ENCODE measurements at places on chromosomes 4 and X.

- DNase-seq, result no peak
Measured at GRCh38 chr4:75432683-75433082, 81.5 kb downstream of the RCHY1 start.

GRCh38 chrX:40966213-40966820, 118.9 kb upstream of the USP9X start:
- no peak for DNase-seq

GRCh38 chrX:153770601-153771414, 6.8 kb downstream of the PLXNB3 start:
- no peak for DNase-seq

GRCh38 chrX:107199491-107199890, 6.7 kb downstream of the NUP62CL start:
- DNase-seq, result no peak

GRCh38 chrX:94662689-94663088, 988.7 kb downstream of the FAM133A start:
- DNase-seq, result no peak

DNA sequence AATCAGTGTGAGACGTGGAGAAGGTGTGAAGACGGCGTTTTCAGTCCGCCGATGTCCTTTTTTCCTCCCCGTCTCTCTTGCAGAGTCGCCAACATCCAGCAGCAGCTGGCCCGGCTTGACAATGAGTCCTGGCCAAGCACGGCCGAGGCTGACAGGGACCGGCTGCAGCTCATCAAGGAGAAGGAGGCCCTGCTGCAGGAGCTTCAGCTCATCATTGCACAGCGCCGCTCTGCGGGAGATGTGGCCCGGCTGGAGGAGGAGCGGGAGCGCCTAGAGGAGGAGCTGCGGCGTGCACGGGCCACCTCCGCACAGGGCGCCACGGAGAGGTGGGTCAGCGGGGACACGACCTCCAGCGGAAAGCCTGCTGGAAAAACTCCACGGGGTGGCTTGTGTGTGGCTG, 47.1 kb upstream of the CLCN4 start:
- DNase-seq, result no peak

GRCh38 chr4:17170131-17170530, 271.7 kb upstream of the LDB2 start:
- no peak for DNase-seq

DNA sequence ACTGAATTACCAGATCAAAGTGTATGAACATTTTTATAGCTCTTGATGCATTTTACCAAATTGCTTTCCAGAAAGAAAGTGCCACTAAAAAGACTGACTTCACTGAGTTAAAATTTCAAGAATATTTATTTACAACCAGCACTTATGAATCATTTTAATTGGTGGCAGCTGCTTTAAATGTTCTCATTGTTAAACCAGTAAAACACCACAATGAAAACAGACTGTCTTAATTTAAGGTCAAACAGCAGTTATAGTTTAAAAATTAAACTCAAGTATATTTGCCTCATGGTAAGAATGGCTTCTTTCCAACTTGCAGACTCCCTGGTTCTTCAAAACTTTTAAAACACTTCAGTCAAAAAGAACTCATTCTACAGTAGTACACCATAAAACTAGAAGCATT, 36.9 kb downstream of the AMMECR1 start:
- DNase-seq, result peak; percentile 77

DNA sequence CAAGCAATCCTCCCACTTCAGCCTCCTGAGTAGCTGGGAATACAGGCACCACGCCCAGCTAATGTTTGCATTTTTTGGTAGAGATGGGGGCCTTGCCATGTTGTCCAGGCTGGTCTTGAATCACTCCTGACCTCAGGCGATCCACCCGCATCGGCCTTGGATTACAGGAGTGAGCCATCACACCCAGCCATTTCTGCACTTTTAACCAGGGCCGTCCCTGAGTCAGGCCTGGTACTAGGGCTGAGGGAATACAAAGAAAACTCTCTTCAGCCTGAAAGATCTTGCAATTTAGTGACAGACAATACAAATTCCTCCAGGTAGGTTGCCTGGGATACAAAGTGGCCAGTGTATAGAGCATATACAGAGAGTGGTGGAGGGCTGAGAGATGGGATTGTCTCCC, 65.8 kb downstream of the BCOR start:
- DNase-seq, result no peak

DNA sequence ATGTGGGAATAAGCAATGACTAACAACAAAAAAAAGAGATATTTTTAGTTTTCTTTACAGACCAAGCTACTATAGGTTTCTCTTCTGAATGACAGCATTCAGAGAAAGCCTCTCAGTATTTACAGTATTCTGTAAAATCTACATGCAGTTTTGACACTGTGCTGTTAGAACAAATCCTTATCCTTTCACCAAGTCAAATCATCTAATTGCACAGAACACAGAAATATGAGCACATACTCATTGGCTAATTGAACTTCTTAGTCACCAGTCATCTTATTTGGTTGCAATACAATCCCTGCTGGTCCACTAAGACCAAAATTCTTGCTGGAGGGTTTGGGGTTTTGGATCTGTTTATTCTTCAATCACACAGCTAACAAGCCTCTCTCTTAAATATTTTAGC, 5.7 kb downstream of the ACOT9 start:
- peak; percentile 3 for DNase-seq

GRCh38 chrX:10358958-10359357, 202.2 kb downstream of the CLCN4 start:
- DNase-seq, result no peak

DNA sequence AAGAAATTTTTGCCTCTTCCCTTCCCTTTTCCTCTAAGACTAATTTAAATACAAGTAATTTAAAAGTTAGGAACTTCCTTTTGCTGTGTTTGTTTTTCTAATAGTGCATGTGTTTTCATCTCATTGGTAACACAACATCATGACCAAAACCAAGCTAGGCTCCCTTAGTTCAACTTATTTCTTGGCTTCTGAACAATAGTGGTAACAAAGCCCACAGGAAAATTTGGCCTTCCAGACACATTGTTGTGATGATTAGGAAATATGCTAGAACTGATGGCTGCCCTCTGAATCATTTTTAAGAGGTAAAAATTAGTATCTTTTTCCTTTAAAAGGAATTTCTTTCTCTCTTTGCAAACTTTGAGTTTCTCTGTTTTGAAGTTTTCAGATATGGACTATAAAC, 25.5 kb upstream of the TEC start:
- no peak for DNase-seq

DNA sequence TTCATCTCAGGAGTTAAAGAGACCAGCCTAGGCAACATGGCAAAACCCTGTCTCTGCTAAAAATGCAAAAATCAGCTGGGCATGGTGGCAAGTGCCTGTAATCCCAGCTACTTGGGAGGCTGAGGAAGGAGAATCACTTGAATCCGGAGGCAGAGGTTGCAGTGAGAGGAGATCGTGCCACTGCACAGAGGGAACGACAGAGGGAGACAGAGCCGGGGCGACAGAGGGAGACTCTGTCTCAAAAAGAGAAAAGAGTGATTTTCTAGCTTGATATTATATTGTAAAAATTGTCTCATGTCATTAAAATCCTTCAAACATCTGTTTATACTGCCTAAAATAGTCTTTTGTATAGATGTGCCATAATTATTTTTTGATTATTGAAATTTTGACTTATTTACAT, 225.4 kb upstream of the AGA start:
- DNase-seq, result no peak

- no peak for DNase-seq
Measured at GRCh38 chr4:112277220-112277619, 8.5 kb downstream of the TIFA start.

GRCh38 chr4:48270951-48271473, 1.4 kb upstream of the TEC start:
- DNase-seq, result no peak

DNA sequence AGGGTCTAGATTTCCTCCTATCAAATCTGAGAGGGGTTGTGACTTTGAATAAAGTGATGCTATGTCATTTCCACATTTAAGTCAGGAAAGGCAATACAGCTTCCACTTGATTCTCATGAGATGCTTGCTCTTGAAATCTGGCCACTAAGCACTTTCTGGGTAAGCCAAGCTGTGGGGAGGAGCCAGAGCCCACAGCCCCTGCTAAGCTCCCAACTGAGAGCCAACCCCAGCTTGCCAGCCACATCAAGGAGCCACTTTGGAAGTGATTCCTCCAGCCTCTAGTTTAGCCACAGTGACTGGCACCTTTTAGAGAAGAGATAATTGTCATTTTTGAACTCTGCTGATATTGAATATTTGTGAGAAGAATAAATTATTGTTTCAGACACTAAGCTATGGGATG, 1441.5 kb upstream of the IGFBP7 start:
- no peak for DNase-seq

GRCh38 chr4:53925050-53925605, 139.3 kb downstream of the CHIC2 start:
- no peak for DNase-seq

DNA sequence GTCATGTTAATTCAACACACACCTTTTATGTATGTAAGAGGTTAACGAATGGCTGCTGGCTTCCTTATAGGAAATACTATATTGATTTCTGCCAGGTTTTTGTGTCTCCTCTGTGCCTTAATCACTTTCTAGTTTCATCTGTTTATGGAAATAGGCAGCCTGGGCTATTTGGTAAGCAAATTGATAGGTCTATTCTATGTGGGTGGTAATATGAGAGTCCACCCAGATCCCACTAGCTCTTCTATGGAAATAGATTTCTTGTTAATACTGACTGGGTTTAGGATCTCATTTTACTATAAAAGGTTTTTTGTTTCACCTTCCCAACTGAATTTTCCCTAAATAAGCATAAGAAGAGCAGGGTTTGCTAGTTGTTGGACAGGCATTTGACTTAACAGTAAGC, 4.1 kb downstream of the BMX start:
- no peak for DNase-seq

- no peak for DNase-seq
Measured at GRCh38 chr4:5683566-5683965, 24.8 kb downstream of the EVC2 start.

DNA sequence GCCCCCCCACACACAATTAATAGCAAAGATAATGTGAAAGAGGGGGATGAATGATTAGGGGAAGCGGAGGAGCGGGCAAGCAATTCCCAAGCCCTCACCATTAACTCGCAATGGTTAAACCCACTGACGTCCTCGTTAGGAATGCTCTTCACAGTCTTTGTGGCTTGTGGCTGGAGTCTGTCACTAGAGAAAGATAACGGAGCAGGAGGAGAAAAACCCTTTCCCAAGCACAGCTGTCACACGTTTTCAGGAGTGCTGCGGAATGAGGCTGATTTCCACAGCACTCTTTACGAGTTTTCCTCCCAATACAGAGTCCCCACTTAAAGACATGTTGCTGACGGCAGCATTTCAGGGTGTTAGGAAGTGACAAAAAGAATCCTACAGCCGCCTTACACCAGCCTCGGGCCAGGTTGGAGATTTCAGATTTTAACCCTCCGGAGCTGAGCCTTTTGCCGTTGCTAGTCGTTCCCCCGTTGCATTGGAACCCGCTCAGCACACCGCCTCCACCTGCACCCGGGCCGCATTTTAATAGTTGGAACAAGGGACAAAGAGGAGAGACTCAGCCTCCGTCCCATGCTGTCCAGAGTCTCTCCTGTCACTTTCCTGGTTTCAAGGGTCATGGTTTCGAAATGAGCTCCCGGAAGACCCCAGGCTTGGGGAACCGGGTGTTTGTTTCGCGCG, 92.2 kb downstream of the GEMIN8 start:
- no peak for DNase-seq

DNA sequence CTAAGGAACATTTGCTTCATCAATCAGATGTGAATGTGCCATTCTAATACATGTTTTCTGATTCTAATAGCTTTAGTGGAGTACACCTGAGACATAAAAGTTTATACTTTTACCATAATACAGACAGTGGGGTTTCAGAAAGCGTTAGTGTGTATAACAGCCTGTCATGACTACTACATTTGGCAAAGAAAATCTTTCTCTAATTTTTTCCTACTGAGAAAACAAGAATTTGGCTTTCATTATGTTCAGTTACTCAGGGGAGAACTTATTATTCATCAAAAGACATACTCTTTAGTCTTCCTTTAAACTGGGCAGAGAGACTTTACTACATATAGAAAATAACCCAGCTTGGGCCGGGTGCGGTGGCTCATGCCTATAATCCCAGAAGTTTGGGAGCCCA, 104.9 kb downstream of the PCDH18 start:
- no peak for DNase-seq

GRCh38 chrX:22043872-22044271, 11.7 kb downstream of the PHEX start:
- DNase-seq, result no peak

DNA sequence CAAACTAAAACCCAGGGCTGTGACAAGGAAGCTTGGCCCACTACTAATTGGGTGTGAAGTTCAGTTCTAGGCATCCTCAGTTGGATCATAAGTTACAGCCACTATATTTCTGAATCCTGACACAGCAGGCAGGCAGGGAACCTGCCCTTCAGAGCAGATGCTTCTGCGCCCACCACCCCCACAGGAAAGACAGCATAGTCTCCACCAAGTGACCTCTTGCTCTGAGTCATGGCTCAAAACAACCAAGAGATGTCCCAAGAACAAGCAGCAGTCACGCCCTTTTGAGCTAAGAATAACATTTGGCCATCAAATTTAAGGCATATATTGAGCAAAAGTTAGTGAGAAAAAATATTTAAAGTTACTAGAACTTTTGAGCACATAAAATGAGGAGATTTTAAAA, 170.7 kb upstream of the SMARCAD1 start:
- DNase-seq, result no peak

GRCh38 chrX:51917604-51918003, 24.2 kb downstream of the MAGED1 start:
- DNase-seq, result no peak

GRCh38 chr4:21896767-21897166, 51.8 kb downstream of the KCNIP4 start:
- no peak for DNase-seq

DNA sequence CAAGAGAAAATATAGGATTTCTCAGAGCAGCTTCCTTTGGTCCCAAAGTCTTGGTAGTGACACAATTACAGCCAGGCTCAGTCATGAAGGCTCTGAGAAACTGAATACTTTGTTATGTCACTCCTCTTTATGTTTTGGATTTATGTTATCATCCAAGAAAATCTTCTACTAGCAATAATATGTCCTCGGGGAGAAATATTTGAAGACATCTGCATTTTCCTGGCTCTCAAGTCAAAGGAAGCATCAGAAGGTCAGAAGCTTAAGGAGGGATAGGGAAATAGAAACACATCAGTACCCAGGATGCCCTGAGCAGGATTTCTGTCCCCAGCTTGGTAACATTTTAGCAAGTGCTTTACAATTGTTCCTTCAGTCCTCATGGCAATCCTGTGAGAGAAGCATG, 54.0 kb downstream of the C4orf33 start:
- no peak for DNase-seq

- no peak for DNase-seq
Measured at GRCh38 chr4:3189459-3189858, 59.5 kb upstream of the MSANTD1 start.
